Glutamatergic neuron (in vitro differentiated cells): ENCODE measurements at places on chromosomes 11 and 22. TPM values are rescaled to one million over a fixed set of nuclear protein-coding genes. Genes with fewer than 3 reads are reported as not detected.

GRCh38 chr22:33896154-33896553 is 24.1 kb downstream of the LARGE1 start:
- H3K36me3 ChIP-seq: no peaks in the 10 kb centered on the region
- no peak for DNase-seq
- H3K27ac ChIP-seq: no peak overlapping the region
- no peaks in the 10 kb centered on the region for H3K27me3 ChIP-seq

- no peak for DNase-seq
- H3K36me3 ChIP-seq: no peaks in the 10 kb centered on the region
- no peak overlapping the region for H3K4me3 ChIP-seq
Measured at GRCh38 chr11:127651175-127651887, 650.8 kb upstream of the KIRREL3 start.

DNA sequence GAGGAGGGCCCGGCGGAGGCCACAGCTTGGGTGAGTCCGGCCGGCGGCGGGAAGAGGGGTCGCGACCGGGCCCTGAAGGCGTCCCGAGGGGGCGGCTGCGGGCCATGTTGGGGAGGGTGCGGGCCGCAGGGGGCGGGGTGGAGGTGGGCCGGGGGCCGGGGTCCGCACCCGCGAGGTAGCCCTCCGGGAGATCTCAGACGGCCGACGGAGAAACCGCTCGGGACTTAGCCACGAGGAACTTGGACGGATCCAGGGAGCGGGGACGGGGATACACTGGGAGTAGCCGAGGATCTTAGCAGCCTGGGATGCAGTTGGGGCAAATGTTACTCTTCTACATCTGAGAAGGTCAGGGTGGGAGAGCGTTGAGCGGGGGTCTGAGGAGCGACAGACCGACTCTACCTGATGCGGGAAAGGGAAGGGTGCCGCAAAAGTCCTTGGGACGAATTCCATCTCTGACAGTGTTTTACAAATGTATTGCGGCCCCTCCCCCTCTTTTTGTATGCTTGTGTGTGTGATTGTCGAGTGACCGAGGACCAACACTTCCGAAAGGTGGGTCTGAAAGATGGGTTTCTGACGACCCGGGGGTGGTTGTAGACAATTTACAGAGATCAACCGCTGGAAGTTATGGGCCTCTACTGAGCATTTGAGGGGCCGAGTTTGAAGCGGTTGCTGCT is 658 bp downstream of the STIP1 start:
- no peaks in the 10 kb centered on the region for H3K36me3 ChIP-seq
- H3K4me3 ChIP-seq: no peak overlapping the region
- no peak for DNase-seq
- no peak overlapping the region for H3K27ac ChIP-seq
- H3K27me3 ChIP-seq: peaks cover 11% of the 10 kb centered on the region
- peaks cover 14% of the 10 kb centered on the region for H3K4me1 ChIP-seq

DNA sequence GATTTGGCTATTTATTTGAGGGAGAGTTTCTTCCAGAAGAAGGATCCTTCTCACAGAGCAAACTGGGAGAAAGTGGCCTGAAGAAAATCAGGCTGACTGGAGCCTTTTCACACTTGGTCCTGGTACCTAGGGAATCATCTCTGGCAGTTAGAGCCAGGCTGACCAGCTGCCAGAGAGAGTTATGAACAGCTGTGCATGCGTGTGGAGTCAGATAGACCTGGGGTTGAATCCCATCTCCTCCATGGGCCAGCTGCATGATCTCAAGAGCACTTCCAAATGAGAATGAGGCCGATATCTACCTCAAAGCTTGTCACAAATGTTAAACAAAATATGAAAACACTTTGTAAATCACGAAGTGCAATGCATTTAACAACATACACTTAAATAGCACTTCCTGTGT is 390.0 kb downstream of the TENM4 start:
- H3K4me1 ChIP-seq: peaks cover 50% of the 10 kb centered on the region
- no peaks in the 10 kb centered on the region for H3K36me3 ChIP-seq
- peak; percentile 37 for DNase-seq

KCTD14 gene
- 0.32 TPM for total RNA-seq

DNA sequence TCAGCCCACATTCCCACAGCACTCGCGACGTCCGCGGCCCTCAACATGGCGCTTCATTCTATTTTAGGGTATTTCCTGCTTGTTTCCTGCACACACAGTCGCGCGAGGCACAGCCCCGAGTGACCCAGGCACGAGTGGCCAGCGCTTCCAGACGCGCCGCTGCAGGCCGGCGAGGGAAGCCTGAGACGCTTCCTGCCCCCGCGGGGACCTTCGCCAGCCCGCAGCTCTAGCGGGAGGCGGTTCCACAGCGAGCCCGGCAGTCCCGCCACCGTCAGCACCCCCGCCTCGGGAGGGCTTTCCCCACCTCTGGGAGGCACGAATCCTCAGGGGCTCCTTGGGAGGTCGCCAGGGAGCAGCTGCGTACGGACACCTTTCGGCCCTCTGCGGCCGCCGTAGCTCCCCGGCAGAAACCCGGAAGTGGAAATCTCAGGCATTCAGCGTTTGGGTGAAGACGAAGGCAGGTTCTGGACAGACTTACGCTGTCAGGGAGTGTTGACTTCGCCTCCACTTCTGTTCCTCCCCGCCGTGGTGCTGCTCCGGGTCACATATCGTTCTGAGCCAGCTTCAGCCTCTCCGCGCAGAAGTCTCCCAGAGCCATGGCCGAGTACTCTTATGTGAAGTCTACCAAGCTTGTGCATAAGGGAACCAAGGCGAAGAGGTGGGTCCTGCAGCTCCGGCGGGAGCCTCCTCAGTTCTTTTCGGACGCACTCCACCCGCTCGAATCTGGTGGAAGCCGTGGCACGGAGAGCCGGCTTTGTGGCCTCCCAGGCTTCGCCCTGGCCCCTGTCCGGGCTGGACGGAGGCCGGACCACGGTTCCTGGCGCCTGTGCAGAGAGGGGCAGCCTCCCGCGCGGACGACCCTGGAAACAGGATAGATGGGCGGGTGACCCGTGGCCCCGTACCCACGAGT is 2925.9 kb upstream of the OR11H1 start:
- H3K27ac ChIP-seq: no peak overlapping the region
- peaks cover 5% of the 10 kb centered on the region for H3K27me3 ChIP-seq
- H3K4me3 ChIP-seq: no peak overlapping the region
- peak; percentile 9 for DNase-seq
- H3K4me1 ChIP-seq: no peaks in the 10 kb centered on the region

DNA sequence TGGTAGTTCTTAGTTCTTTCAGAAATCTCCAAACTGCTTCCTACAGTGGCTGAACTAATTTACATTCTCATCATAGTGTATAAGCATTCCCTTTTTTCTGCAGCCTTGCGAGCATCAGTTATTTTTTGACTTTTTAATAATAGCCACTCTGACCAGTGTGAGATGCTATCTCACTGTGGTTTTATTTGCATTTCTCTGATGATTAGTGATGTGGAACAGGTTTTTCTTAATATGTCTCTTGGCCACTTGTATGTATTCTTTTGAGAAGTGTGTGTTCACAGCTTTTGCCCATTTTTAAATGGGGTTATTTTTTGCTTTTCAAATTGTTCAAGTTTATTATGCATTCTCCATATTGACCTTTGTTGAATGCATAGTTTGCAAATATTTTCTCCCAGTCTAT is 459.3 kb downstream of the NTM start:
- no peaks in the 10 kb centered on the region for H3K4me1 ChIP-seq
- no peaks in the 10 kb centered on the region for H3K36me3 ChIP-seq
- no peak for DNase-seq
- no peaks in the 10 kb centered on the region for H3K27me3 ChIP-seq
- no peak overlapping the region for H3K4me3 ChIP-seq

MS4A7 gene
- total RNA-seq: not detected

- H3K27me3 ChIP-seq: no peaks in the 10 kb centered on the region
- H3K4me1 ChIP-seq: no peaks in the 10 kb centered on the region
- no peaks in the 10 kb centered on the region for H3K36me3 ChIP-seq
- no peak overlapping the region for H3K4me3 ChIP-seq
- H3K27ac ChIP-seq: no peak overlapping the region
Measured at GRCh38 chr11:23370580-23371275, 510.5 kb upstream of the CCDC179 start.

FGF19 gene
- 5.1 TPM for total RNA-seq

- H3K27ac ChIP-seq: no peak overlapping the region
- H3K27me3 ChIP-seq: peaks cover 3% of the 10 kb centered on the region
- H3K4me1 ChIP-seq: peaks cover 8% of the 10 kb centered on the region
- H3K4me3 ChIP-seq: no peak overlapping the region
- H3K36me3 ChIP-seq: no peaks in the 10 kb centered on the region
- DNase-seq: no peak
Measured at GRCh38 chr11:32033067-32033466, 57.8 kb upstream of the RCN1 start.

MDK gene
- total RNA-seq: 846 TPM

- H3K27ac ChIP-seq: no peak overlapping the region
- H3K4me1 ChIP-seq: peaks cover 4% of the 10 kb centered on the region
- peaks cover 2% of the 10 kb centered on the region for H3K27me3 ChIP-seq
- no peaks in the 10 kb centered on the region for H3K36me3 ChIP-seq
Measured at GRCh38 chr11:86670911-86671310, 1.5 kb downstream of the ME3 start.

SCT gene
- total RNA-seq: not detected

GRCh38 chr11:123170929-123171328 is 24.1 kb downstream of the CLMP start:
- H3K27me3 ChIP-seq: peaks cover 2% of the 10 kb centered on the region
- no peak overlapping the region for H3K4me3 ChIP-seq
- no peak for DNase-seq
- no peaks in the 10 kb centered on the region for H3K36me3 ChIP-seq
- H3K27ac ChIP-seq: peak overlapping the region; percentile 57

GRCh38 chr11:76892306-76892705 is 31.6 kb downstream of the ACER3 start:
- no peaks in the 10 kb centered on the region for H3K27me3 ChIP-seq
- H3K4me3 ChIP-seq: no peak overlapping the region
- H3K36me3 ChIP-seq: no peaks in the 10 kb centered on the region
- H3K4me1 ChIP-seq: no peaks in the 10 kb centered on the region
- no peak for DNase-seq

DNA sequence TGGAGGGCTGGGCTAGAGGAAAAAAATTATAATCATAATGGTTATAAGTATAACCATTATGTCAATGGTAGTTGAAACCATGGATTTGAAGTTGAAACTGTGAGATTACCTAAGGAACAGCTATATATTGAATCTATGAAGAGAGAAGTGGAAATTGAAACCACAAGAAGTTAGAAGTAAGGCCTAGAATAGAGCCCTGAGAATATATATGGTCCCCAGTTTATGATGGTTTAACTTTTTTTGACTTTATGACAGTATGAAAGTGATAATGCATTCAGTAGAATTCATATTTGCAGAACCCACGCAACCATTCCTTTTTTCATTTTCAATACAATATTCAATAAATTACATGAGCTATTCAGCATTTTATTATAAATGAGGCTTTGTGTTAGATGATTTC is 15.0 kb downstream of the AASDHPPT start:
- DNase-seq: no peak
- peaks cover 12% of the 10 kb centered on the region for H3K4me1 ChIP-seq
- no peaks in the 10 kb centered on the region for H3K27me3 ChIP-seq
- no peaks in the 10 kb centered on the region for H3K36me3 ChIP-seq

PRODH gene
- 4.0 TPM for total RNA-seq

DNA sequence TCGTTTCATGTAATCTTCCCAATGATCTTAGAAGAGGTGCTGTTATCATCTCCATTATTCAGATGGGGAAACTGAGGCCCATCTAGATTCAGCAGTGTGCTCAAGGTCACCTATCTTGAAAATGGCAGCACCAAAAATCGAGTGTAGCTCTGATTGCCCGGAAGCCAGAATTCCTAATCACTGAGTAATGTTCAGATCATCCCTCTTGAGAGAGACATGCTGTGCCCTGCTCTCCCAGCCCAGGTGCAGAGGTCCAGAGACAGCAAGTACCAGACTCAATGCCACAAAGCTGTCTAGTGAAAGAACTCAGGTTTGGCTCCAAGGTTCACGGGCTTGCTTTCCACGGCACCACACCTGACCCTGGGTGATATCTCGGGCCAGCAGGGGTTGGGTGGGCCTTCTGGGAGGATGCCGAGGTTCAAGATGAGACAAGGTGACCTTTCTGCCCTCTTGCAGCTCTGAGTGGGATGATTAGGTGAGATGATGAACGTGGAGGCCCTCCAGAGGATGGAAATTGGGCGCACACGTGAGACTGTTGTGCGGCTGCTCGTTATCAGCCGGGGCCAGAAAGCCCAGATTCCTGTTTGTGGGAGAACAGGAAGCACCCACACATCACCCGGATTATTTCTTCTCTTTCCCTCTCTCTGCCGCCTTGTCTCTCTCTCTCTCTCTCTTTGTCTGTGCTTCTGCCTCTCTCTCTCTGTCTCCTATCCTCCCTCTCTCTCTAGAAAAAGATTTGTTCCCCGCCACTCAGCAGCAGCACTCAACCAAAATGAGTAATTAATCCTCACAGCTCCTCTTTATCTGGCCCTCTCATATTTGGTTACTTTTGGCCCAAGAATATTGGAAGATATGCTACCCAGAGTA is 19.0 kb upstream of the RASD2 start:
- H3K4me3 ChIP-seq: no peak overlapping the region
- no peak overlapping the region for H3K27ac ChIP-seq
- H3K27me3 ChIP-seq: peaks cover 2% of the 10 kb centered on the region
- peaks cover 23% of the 10 kb centered on the region for H3K4me1 ChIP-seq

IGSF22 gene
- 1.1 TPM for total RNA-seq

MS4A3 gene
- total RNA-seq: not detected

CHRNA10 gene
- total RNA-seq: 0.91 TPM

TREH gene
- total RNA-seq: not detected

B4GALNT4 gene
- 418 TPM for total RNA-seq

GRCh38 chr11:46342239-46342638 is 5.0 kb upstream of the DGKZ start:
- no peak for DNase-seq
- peaks cover 14% of the 10 kb centered on the region for H3K27me3 ChIP-seq
- peaks cover 35% of the 10 kb centered on the region for H3K4me1 ChIP-seq
- H3K4me3 ChIP-seq: no peak overlapping the region

BARX2 gene
- total RNA-seq: not detected

DNA sequence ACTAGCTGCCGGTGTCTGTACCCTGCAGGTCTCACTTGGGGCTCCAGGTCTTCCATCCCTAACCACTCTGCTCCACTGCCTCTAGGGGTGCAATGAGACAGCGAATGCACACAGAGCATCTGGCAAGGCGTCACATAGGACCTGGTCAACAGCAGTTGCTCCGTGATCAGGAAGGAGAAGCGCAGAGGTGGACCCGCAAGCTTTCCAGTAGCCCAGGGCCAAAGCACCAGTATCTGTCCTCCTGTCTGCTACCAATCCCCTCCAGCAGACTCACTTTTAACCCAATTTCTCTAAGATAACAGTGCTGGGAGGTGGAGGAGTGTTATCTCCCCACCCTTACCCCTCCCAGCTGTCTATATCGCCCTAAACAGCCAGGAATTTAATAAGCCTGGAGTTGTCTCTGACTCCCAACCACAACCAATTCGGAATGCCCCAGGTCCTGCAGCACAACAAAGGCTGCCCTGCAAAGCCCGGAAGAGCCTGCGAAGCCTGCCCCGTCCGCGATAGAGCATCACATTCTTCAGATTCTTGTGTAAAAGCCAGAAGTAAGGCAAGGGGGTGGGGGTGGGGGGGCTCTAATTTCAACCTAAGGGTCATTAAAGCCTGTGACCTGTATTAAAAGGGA is 19.3 kb downstream of the MYH9 start:
- peak overlapping the region; percentile 66 for H3K27ac ChIP-seq
- DNase-seq: no peak
- peaks cover 33% of the 10 kb centered on the region for H3K4me1 ChIP-seq
- peaks cover 5% of the 10 kb centered on the region for H3K27me3 ChIP-seq
- no peak overlapping the region for H3K4me3 ChIP-seq
- no peaks in the 10 kb centered on the region for H3K36me3 ChIP-seq

GRCh38 chr11:31060880-31061279 is 308.7 kb downstream of the DCDC1 start:
- peaks cover 5% of the 10 kb centered on the region for H3K4me1 ChIP-seq
- H3K4me3 ChIP-seq: no peak overlapping the region
- no peaks in the 10 kb centered on the region for H3K27me3 ChIP-seq
- DNase-seq: no peak
- H3K36me3 ChIP-seq: no peaks in the 10 kb centered on the region

GRCh38 chr22:41540006-41540315 is 4.3 kb downstream of the POLR3H start:
- no peak overlapping the region for H3K4me3 ChIP-seq
- H3K4me1 ChIP-seq: peaks cover 9% of the 10 kb centered on the region
- no peak overlapping the region for H3K27ac ChIP-seq
